Cardiac ventricle fibroblast (primary cell): ENCODE measurements at places on chromosomes 2 and 18. TPM values are rescaled to one million over a fixed set of nuclear protein-coding genes. Genes with fewer than 3 reads are reported as not detected.

FBXO15 gene
- not detected in 2 replicates for total RNA-seq

RNF152 gene
- total RNA-seq = 2.3 and 4.3 TPM in 2 replicates

UGT1A5 gene
- not detected in 2 replicates for total RNA-seq

CFC1 gene
- not detected in 2 replicates for total RNA-seq

RRM2 gene
- total RNA-seq = 4.6 and 5.9 TPM in 2 replicates

RAPGEF4 gene
- 4.7 and 12.2 TPM in 2 replicates for total RNA-seq

ABCB11 gene
- total RNA-seq = 0.37 and 0.39 TPM in 2 replicates

HOXD10 gene
- not detected in 2 replicates for total RNA-seq

CYRIA gene
- total RNA-seq = 2.9 and 3.1 TPM in 2 replicates

CEBPZOS gene
- total RNA-seq = 14.8 and 20.4 TPM in 2 replicates

MC4R gene
- not detected in 2 replicates for total RNA-seq

NCKAP5 gene
- total RNA-seq = not detected in 2 replicates

HS1BP3 gene
- total RNA-seq = 23.3 and 29.8 TPM in 2 replicates

LINC00305 gene
- not detected in 2 replicates for total RNA-seq

HADHB gene
- 147 and 148 TPM in 2 replicates for total RNA-seq

RNF144A gene
- total RNA-seq = 4.7 and 6.9 TPM in 2 replicates

REL gene
- 2.3 and 4.4 TPM in 2 replicates for total RNA-seq

DNAH6 gene
- 0.10 TPM in 1 of 2 replicates, not detected in the other for total RNA-seq

GAD1 gene
- total RNA-seq = not detected in 2 replicates

PARD6G gene
- 1.4 and 1.8 TPM in 2 replicates for total RNA-seq

B4GALT6 gene
- 0.88 and 2.7 TPM in 2 replicates for total RNA-seq

RAB27B gene
- total RNA-seq = 1.1 and 1.5 TPM in 2 replicates

PID1 gene
- total RNA-seq = 35.1 and 37.6 TPM in 2 replicates

MC2R gene
- total RNA-seq = not detected in 2 replicates

RIT2 gene
- total RNA-seq = not detected in 2 replicates

REG3G gene
- total RNA-seq = not detected in 2 replicates

TBR1 gene
- not detected in 2 replicates for total RNA-seq

CAPG gene
- 42.8 and 50.4 TPM in 2 replicates for total RNA-seq

KCMF1 gene
- 32.8 and 36.9 TPM in 2 replicates for total RNA-seq

TGFA gene
- not detected in 2 replicates for total RNA-seq
